CD8-positive, alpha-beta T cell (primary cell): ENCODE measurements at places on chromosomes 5 and 9.

DNA sequence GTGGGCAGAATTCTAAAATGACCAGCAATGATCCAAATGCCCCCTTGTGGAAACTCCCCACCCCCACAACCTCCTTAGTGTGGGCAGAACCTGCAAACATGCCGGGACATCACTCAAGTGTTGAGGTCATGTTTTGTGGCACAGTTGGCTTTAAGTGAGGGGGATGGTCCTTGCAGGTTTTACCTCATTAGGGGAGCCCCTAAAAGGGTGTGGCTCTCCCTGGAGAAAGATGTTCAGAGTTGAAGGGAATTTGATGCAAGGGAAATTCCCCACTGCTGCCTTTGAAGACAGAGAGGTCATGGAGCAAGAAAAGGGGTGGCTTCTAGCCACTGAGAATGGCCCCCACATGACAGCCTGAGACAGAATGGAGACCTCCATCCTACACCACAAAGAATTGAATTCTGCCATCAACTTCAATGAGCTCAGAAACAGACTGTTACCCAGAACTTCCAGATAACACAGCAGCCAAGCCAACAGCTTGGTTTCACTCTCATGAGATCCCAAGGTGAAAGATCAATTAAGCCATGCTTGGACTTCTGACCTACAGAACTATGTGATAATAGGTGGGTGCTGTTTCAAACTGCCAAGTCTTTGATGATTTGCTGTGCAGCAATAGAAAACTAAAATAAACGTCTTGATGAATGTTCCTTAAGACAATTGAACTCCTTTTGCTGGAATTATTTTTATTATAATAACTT lies 103.4 kb downstream of the MED10 start:
- DNase-seq: no peak

DNA sequence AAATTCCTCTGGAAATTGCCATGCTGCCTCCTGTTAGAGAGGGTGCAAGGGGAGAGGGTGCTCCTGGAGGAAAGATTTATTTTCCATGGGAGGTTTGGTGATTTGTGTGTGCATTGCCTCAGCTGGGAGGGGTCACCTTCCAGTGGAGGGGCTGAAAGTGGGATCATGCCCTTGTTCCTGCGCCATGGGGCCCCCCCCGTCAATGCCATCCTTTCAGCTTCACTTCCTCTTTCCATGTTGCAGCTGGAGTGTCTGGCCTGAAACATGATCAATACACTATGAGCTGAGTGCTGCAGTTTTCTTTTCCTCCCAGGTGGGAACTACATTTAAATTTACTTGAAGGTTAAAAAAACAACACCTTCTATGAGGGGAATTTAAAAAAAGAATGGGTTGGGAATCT lies 176.8 kb downstream of the MELK start:
- no peak for DNase-seq

DNA sequence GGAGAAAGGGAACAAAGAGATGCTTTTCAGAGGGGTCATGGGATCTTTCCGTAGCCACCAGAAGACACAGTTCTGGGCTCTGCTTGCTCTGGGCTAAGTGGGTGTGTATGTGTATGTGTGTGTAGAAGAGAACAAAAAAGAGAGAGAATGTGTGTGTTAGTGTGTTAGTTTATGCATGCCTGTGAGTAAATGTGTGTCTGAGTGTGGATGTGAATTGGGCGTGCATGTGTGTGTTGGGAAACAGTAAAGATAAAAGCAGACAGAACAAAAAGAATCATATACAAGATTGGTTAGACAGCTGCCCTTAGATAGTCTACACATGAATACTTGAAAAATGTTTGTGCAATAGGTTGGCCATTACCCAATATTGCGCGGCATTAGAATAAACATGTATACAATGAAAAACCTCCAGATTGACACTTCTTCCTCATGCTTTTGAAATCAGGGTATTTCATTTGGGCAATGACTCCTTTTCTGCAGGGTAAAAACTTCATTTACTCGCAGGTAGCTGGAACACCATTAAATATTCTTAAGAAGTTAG lies 36.5 kb upstream of the HSPA9 start:
- no peak for DNase-seq

GRCh38 chr9:128688501-128689292 lies at the start of gene SET:
Gene SET, plus strand, starts transcription at chr9:128689222. Its CDS starts 361 bp downstream, at chr9:128689583.
- DNase-seq: peak; percentile 96

DNA sequence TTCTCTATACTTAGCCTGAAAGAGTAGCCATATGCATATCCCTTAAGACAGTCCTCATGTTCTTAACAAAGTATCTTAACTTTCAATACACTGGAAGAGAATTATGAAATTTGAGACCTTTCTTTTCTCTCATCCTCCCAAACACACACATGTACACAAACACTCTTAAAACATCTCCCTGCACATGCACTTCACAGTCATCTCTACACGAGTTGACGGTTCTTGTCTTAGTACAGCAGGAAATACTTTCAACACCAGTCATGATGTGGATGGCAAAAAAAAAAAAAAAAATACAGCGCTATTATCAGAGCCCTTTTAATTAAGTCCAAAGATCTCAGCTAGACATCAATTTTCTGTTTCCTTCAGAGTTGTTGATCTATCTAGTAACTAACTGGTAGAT lies 43.6 kb upstream of the PCSK1 start:
- DNase-seq: no peak

- DNase-seq: peak; percentile 58
Measured at GRCh38 chr5:142110046-142110531, 1.5 kb downstream of the NDFIP1 start.

DNA sequence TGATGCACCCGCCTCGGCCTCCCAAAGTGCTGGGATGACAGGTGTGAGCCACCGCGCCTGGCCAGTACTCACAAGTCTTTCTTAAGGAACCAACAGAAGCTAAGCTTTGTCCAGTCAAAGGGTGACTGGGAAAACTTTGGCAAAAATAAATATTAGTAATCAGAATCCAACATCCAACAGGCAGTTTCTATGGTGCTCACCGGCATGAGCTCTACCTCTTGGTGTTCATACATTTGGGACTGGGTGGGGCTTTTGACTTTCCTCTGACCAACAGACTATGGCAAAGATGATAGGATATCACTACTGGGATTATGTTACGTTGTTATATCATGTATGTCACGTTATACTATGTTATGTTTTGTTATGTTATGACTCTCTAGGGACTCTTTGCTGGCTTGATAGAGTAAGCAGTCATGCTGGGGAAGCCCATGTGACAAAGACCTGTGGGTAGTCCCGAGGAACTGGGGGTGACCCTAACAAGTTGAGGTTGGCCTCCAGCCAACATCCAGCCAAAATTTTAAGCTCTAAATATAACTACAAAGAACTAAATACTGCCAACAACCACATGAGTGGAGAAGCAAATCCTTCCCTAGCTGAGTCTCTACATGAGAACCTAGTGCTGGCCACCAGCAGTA lies 6.0 kb downstream of the RASGEF1C start:
- DNase-seq: no peak

- DNase-seq: no peak
Measured at GRCh38 chr5:53678981-53679660, 118.7 kb downstream of the NDUFS4 start.

DNA sequence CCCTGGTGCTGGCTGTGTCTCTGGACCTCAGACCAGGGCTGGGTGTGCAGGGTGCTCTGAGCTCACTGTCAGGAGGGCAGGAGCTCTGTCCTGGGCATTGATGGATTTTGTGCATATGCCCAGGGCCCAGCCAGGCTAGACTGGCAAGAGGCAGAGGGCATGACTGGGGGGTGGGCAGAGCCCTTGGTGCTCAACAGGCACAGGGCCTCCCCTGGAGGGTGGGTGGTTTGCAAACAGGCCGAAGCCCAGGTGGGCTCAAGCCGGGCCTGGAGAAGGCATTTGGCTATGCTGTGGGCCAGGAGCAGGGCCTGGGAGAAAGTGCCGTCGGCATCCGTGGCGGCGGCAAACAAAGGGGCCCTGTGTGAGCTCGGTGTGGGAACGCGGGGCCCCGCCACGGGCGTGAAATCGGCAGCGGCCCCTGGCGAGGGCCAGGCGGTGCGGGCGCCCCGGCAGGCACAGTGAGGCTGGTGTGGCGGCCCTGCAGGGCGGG lies 1.9 kb upstream of the NRARP start:
- no peak for DNase-seq

DNA sequence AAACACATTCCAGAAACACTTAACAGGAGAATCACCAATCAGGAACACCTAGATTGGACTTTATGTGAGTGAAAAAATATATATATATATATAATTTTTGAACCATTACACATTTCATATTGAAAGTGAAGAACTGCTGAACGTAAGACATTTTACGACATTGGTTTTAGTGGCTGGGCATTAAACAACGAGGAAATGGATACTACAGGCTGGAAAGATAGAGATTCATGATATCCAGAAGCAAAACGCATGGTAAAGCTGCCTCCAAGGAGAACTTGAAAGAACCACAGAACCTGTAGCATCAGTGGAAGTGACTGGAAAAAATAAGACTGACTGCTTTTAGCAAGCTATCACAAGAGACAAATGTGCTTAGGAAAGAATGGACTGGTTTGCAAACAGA lies 13.2 kb upstream of the NDUFS4 start:
- no peak for DNase-seq

GRCh38 chr5:158780656-158781237 lies 319.0 kb downstream of the EBF1 start:
- no peak for DNase-seq

DNA sequence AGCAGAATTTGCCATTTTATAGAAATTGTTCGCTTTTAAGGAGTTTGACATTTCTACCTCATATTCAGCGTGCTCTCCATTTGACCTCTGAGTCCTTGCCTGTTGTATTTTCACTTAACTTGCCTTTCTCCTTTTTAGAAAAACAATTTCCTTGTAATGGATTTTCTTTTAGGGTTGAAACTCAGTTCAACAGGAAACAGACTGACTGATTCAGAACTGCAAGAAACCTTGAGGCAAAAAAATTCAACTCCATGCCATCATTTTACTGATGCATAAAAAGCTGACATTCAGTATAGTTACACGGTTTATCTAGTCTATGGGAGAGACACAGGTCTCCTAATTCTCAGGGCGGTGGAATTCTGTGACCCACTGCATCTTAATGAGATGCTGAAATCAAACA lies 59.8 kb downstream of the MRPS30 start:
- DNase-seq: no peak

DNA sequence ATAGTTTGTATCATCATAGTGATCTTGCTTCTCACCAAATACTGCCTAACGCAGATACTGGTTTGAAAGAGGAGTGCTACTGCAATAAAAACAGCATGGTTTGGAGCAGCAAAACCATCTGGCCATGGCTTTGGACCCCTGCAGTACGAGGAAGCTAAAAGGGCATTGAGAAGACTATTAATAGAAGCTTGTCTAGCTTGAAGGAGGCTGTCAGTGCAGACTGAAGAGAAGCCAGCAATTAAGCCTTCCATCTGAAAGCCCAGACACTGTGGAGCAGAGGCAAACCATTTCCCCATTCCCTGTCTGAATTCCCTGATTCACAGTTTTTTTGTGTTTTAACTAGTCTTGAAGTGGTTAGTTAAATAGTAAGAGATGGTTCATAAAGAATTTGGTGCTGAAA lies 281.6 kb downstream of the PTPRD start:
- DNase-seq: no peak

- no peak for DNase-seq
Measured at GRCh38 chr9:33921967-33922895, 105.3 kb downstream of the UBE2R2 start.

DNA sequence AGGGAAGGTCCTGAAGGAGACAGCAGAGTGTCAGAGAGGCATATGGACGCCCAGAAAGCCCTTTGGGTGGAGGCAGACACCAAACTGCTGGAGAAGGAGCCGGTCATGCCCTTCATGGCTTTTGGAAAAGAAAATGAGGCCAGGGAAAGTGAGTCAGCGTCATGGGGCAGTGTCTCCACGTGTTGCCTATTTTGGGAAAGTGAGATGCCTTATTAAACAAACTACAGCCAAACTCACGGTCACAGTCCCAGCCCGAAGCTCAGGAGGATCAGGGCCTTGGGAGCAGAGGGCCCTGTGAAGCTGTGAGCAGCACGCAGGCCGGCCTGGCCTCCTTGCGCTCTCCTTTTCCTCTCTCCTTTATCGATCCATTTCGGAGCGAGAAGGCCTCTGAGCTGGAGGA lies 25.0 kb downstream of the RGS3 start:
- no peak for DNase-seq

DNA sequence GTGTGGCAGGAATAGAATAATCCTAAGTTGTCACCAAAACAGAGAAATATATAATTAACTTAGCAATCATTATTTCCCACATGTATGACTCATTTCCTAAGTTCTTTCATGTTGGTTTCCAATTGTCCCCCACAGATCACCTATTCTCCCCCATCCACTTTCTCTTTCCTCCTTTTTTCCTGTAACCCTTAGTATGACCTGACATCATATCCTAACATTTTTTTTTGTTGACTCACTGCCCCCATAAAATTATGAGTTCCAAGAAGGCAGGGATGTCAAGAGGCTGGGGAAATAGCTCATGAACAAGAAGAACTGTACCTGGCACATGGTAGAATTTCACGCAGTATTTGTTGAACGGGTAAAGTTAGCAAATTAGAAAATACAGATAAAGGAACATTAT lies 186.7 kb downstream of the DCP2 start:
- DNase-seq: no peak

GRCh38 chr9:93368437-93368836 lies 83.0 kb upstream of the FAM120A start:
- no peak for DNase-seq

DNA sequence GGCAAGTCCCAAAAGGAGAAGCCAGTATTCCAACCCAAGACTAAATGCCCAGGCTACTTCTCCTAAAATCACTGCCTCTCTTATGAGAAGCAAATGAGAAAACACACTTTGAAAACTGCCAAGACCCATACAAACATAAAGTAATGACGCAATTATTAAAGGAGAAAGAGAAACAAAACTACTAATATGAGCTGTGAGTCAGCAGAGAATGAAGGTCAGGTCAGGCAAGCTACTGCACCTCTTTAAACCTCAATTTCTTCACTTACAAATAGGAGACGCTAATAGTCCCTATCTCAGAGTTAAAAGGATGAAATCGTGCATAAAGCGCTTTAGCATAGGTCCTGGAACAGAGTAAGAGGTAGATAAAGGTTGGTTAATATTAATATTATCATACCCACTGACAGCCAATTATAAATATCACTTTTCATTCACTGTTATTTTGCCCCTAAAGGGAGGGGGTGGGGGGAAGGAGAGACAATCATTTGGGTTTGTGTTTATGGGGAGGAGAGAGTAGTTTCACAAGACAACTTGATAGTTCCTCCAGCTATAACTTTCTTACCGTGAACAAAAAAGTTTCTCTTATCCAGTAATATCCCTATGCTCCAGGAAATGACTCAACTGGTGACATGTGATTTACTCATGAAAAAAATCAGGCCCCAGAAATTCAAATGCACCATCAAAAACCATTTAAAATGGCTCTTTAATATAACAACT lies 3.6 kb downstream of the PSMB7 start:
- DNase-seq: no peak

GRCh38 chr5:52466749-52467520 lies 320.8 kb upstream of the ITGA1 start:
- DNase-seq: no peak

GRCh38 chr5:173222466-173222865 lies 12.5 kb downstream of the NKX2-5 start:
- DNase-seq: no peak

DNA sequence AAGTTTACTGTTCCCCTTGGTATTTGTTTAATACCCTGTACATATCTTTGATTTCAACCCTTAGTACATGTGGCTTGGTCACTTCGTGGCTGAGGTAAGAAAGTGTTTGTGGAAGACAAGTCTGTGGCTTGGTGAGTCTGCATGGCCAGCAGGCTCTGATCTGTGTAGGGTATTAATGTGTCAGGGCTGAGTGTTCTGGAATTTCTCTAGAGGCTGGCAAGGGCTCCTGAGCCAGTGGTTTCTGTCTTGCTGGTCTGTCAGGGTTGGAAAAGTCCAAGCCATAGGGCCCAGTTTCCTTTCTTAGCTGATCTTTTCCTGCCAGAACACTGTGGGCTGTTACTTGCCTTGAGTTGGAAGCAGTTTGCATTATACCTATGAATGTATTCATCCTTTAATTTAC lies 48.0 kb upstream of the FBXL7 start:
- no peak for DNase-seq
